ENCODE measurements at places on chromosomes 12 and 14.

- no peak for DNase-seq
Measured at GRCh38 chr14:33184587-33184986, 245.9 kb downstream of the NPAS3 start.

DNA sequence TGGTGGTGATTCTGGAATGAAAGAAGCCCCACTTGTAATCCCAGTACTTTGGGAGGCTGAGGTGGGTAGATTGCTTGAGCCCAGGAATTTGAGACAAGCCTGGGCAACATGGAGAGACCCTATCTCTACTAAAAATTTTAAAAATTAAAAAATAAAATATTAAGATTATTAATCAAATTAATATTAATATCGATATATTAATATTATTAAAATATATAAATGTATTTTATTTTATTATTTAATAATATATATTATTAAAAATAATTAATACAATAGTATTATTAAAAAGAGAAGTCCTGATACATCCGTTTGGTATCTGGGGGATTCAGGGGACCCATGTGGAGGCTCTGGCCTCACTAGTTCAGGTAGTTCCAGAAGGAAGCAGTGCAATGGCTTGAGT lies 68.7 kb downstream of the FOXN4 start:
- no peak for DNase-seq

- DNase-seq: no peak
Measured at GRCh38 chr12:125210104-125210755, 145.0 kb downstream of the AACS start.

- DNase-seq: no peak
Measured at GRCh38 chr14:75335571-75335970, 56.9 kb downstream of the FOS start.

- peak; percentile 84 for DNase-seq
Measured at GRCh38 chr12:7189398-7190267, at the start of gene PEX5. TSS of gene PEX5 (plus strand) at chr12:7189686. CDS start at chr12:7190378, 692 bp downstream.

DNA sequence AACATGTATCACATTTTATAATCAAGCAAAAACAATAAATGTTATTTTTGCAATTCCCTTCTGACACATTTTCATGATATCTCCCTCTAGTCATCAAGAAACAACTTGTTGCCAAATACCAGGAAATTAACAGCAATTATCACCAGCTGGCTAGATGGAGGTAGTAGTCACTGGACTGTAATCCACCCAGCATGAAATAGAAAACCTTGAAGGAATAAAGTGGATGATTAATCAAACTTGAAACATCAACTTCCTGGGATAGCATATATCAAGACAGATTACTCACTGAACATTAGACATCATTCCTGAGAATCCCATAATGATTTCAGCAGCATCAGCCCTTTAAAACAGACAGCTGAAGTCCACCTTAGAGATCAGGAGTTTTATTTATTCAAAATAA lies 259.0 kb downstream of the CCDC59 start:
- DNase-seq: no peak
